ENCODE measurements at places on chromosomes 5 and 9. TPM values are rescaled to one million over a fixed set of nuclear protein-coding genes. Genes with fewer than 3 reads are reported as not detected.
A peak's percentile ranks its signal among the peaks of the same experiment; 100 is the strongest.

DNA sequence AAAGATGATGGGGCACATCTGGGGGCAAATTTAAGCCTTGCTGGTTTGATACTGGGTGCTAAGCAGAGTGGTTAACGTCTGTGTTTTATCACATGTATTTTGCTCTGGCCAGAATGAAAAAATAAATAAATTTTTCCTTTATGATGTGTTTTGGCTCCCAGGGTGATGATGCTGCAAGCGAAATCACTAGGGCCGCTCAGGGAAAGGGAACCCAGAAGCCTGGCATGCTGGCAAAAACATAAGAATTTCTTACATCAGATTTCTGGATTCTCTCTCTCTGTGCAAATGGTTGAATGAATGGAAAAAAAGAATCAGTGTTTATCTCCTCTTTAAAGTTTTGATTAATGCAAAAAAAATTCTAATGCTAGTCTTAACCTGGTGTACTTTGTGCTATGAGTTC is 1975.2 kb upstream of the C9orf72 start:
- no peak for DNase-seq

GRCh38 chr9:109972026-109972882 is 192.3 kb downstream of the PALM2AKAP2 start:
- DNase-seq, result no peak

GRCh38 chr5:142592365-142592764 is 93.5 kb downstream of the FGF1 start:
- no peak for DNase-seq

- no peak for DNase-seq
These were observed 154.0 kb downstream of the MCTP1 start for GRCh38 chr5:95130941-95131340.

DNA sequence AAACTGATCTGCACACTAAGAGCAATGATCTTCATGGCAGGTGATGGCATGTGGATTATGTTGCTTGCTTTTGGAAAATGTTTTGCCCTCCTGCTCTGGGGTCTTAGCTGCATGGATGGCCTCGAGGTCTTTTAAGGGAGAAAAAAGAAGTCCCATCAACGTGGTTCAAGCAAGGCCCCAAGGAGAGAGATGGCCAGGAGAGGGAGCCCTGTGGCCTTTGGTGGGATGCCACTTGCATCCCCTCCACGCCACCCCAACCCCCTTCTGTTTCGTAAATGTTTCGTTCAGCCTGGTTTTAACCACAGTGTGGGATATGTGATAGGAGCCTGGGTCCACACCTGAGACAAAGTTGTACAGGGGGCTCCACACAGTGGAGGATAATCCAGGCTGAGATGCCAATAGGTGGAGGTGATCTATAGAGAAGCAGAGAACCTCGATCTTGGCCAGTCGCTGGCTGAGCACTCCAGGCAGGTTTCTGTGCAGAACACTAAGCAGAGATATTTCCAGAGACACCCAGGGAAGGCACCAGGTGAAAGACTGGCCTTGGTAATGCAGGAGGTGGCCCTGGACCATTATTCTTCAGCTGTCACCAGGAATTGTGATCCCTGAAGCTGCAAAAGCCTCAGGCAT is 25.8 kb upstream of the FRRS1L start:
- peak; percentile 14 for DNase-seq

Gene CERCAM
- polyA plus RNA-seq, result 35.6 TPM

Gene ZNF608
- 112 TPM for polyA plus RNA-seq

All from right lung (tissue), 10 donors.